ENCODE measurements at places on chromosomes 4 and X.

DNA sequence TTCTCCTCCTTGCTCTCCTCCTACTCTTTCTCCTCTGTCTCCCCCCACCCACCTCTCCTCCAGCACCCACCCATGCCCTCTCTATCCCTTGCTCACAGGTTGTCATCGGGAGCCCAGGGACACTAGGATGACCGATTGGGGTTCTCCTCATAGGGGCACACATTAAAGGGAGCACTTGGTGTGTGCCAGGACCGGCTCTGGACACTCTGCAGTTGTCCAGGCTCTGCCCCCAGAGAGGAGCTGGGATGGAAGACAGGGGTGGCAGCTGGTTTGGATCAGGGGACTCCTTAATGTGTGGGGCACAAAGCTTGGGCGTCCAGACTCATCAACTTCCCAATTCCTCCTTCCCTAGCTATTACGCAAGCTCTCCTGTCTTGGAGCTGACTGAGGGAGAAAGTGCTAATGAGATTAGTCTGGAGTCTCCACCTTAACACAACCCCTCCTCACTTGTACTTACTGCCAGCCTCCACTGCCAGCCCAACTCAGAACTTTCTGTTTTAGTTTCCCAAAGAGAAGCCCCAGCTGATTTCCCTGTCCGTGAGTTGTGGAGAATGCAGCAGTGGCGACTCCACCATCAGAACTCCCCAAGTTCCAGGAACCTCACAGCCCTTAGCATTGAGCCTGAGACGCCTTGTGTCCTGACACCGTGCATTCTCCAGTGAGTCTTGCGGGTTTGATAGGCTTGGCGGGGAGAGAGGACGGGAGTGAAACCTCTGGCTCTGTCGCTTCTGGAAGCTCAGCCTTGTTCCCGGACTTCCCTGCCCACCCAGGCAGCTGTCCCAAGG is 52.2 kb downstream of the CXorf49B start:
- DNase-seq = no peak

GRCh38 chr4:104351706-104352105 is 143.0 kb downstream of the CXXC4 start:
- no peak for DNase-seq

DNA sequence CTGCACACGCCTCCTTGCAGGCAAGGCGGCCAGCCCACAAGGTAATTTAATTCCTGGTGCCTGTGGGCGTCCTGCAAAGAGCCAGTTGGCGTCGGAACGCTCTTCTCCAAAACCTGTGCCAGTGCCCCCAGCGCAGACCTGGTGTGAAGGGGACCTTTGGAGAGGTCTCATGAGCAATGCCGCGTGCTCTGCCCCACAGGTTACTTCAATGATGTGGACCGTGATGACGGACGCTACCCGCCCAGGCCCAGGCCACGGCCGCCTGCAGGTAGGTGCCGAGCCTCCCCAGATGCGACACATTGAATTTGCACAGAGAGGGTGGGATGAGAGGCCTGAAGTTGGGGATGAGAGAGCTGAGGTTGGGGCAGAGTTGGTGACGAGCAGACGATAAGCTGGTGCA is 34.4 kb upstream of the GYG2 start:
- DNase-seq = no peak

DNA sequence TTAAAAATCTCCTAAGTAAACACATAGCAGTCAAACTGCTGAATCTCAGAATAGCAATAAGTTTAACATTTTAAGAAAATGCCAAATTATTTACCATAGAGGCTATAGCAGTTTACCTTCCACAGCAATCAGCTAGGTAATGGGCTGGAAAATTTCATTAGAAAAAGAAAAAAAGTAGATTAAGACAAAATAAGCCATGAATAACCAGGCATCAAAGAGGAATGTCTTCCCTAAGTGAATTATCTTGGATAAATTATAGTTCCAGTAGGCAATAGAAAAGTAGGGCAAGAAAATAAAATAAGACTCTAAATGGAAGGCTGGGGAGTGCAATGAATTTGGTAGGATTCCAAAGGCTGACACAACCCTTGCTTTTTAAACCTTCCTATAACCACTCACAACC is 722.8 kb downstream of the TRAM1L1 start:
- DNase-seq = no peak

GRCh38 chr4:96016634-96017299 is 176.9 kb downstream of the PDHA2 start:
- no peak for DNase-seq

- DNase-seq = no peak
Measured at GRCh38 chr4:13605330-13605729, 22.2 kb downstream of the BOD1L1 start.

DNA sequence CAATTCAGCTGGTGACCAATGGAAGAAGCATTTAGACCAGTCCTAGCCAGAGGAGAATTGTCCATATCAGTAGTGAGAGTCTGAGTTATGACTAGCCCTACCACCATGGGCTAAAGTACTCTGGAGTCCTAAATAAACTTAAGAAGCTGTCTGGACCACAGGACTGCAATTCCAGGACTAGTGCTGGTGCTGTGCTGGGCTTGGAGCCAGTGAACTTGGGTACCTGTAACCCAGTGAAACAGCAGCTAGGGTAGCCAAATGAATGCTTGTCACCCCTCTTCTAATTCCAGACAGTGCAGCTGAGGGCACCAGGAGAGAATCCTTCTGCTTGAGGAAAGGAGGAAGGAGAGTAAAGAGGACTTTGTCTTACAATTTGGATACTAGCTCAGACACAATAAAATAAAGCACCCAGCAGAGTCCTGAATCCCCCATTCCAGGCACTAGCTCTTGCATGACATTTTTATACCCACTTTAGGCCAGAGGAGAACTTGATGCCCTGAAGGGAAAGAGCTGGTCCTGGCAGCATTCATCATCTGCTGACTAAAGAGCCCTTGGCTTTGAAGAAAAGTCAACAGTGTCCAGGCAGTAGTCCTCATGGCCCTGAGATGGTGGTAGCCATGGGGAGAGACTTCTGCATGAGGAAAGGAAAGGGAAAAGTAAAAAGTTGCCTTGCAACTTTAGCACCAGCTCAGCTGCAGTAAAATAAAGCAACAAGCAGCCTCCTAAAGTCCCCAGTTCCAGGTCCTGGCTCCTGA is 2675.7 kb downstream of the PCDH7 start:
- DNase-seq = no peak

DNA sequence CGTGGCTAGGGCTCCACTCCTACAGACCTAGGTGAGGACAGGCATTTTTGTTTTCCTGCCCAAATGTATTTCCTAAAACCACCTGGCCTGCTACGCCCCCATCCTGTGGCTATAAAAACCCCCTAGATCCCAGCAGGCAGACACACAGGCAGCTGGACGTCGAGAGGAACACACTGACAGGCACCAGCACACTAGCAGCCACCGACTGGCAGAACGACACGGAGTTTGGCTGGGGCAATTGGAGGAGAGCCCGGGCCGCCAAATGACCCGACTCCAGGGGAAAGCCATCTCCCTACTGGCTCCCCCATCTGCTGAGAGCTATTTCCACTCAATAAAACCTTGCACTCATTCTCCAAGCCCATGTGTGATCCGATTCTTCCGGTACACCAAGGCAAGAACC is 516.0 kb downstream of the FSTL5 start:
- no peak for DNase-seq

GRCh38 chrX:27735914-27736313 is 71.9 kb upstream of the MAGEB10 start:
- no peak for DNase-seq

DNA sequence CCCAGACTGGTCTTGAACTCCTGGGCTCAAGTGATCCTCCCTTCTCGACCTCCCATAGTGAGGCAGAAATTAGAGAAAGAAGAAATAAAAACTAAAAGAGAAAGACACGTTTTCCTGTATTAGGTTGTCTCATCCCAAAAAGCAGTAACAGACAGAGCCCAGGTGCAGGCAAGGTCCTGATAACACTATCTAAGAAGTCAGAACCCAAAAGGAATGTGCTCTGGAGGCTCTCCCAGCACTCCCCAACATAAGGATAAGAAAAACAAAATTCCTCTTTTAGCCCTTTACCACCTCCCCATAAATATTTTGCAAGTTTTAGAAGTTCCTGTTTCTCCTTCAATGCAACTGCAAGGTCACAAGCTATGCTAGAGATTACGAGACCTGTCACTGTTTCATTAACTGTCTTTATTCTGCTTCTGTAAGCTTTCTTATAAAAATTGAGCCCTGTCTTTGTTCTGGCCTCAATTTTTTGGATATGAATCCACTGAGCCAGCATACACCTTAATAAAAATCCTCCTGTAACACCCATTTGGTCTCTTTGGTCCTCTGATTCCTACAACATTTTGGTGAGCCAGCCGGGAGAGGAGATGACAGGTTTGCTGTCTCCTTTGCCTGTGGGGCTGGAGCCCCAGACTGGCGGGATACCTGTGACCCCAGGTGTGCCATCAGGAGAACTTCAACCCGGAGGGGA is 25.9 kb downstream of the LIAS start:
- no peak for DNase-seq

DNA sequence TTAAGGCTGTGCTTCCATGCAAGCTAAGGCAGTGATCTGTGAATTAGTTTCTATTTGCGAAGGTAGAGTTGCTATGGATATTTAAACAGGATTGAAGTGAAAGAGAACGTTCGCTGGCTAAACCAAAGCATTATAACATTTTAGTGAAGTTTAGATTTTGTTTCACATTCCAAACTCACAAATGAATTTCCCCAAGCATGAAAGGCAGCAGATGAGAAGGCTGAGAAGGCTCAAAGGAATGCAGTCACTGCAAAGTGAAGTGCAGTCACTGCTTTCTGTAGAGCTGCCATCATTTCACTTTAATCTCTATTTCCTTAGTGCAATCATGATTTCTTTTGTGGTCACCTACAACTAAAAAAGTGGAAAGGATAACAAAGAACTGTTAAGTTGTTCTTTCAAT is 334.7 kb upstream of the NR3C2 start:
- no peak for DNase-seq

DNA sequence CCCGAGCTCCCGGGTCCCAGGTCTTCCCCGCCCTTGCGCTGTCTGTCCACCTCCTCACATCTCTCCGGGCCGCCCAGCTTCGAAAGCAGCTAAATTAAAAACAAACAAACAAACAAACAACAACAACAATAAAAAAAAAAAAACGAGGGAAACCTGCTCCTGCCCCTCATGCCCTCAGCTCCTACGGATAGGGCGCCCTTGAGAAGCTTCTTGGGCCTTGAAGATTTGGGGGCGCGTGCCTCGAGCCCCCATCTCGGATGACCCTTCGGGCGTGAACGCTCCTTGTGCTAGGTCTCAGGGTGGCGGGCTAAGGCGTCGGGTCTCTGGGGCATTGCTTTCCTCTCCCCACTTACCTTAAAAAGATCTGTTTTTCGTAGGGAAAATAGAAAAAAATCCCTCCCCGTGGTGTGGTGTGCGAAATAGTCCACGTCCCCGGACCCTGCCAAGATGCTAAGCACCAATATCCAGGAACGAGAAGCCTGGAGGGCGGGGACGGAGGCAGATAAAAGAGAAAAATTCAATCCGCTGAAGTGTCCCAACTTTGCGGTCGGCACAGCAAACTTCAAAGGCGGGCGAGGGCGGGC is 603 bp downstream of the NDNF start:
- DNase-seq = no peak

GRCh38 chr4:55169352-55169961 is 44.1 kb upstream of the KDR start:
- DNase-seq = no peak

GRCh38 chr4:145609481-145610427 is 9.4 kb upstream of the MMAA start:
- peak; percentile 15 for DNase-seq

GRCh38 chr4:68984947-68985346 is 33.3 kb upstream of the UGT2A3 start:
- no peak for DNase-seq

- DNase-seq = peak; percentile 62
Measured at GRCh38 chrX:130118441-130119311, 8.4 kb upstream of the ELF4 start.

DNA sequence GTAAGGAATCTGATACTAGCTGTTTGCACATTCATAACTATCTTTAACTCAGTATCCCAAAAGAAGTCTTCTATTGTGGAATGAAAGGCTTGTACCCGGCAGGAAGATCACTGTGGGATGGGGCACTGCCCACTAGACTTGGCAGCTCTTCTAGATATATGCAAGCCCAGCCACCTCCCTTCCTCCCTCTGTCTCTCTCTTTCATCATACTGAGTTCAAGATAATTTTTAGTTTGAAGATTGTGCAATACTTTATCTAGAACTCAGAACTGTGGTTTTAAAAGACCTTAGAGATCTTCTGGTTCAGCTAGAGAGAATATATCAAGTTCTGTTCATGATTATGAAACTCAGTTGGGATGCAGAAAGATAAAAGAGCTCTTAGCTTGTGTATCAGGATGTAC is 22.5 kb upstream of the GPR34 start:
- DNase-seq = no peak

- no peak for DNase-seq
Measured at GRCh38 chr4:139802931-139803330, 137.3 kb downstream of the MGST2 start.

- peak; percentile 83 for DNase-seq
Measured at GRCh38 chr4:183876268-183876934, 28.7 kb upstream of the STOX2 start.

DNA sequence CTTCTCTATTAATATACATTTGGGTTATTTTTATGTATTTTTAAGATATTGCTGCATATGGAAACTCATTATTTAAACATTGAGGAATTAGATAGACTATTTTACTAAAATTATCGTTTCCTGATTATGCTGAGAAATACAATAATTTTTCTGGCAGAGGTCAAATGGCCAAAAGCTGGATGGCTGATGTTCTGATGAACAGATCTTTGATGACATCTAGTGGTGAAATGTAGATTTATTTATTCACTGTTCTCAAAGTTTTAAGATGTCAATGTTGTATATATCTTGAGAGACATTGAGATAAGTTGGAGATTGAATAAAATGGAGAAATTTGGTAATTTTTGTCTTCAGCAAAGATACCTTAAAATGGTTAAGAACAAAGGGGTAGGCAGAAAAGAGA is 96.2 kb downstream of the UGT8 start:
- no peak for DNase-seq

GRCh38 chrX:23792861-23793553 is 10.0 kb downstream of the SAT1 start:
- no peak for DNase-seq

DNA sequence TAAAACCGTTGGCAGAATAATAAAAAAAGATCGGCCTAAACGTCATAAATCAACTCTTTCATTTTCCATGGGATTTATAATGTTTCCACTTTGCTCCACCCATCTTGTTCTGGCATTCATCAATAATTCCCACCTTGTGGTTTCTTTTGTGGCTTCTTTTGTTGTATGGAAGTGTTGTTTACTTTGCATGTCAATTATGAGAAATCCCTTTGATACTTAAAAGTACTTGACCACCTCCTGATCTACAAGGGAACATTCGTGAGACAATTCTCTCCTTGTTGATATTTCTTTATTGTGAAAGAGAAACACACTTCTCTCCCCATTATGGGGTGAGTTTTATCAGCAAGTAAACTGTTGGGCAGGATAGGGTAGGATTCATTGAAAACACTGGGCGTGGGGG is 2.8 kb downstream of the AMELX start:
- no peak for DNase-seq

DNA sequence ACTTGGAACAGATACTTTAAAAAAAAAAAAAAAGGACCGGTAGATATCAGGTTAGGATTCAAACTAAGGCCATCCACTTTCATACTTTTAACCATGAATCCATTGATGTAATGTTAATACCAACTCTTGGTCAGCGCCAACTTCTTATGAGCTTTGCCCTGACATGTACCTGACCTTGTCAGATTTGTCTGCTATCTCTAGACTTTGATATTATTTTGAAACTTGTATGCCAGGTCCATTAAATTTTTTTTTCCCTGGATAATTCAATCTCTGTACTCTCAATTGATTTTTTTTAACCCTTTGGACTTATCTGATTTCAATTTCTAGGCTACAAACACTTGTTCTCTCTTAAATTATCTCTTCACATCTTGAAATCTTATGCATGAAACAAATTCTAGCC is 27.2 kb upstream of the UGT2B7 start:
- DNase-seq = no peak
